ENCODE measurements at places on chromosomes 7 and 10.

DNA sequence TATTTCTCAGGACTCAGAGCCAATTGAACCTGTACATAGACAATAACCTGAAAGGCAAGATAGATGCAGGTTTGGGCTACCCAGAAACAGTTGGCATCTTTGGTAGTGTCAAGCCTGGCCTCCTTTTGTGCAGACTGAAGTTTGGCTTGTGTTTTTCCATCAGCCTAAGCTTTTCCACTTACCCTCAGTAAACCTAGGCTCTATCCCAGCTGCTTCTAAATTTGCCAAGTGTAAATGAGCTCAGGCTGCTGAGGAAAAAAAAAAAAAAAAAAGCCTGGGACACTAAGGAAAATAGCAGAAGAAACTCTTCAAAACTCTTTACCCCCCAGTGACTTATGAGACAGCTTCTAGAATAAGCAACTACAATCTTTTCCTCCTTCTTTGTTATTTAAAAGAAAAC, 316.3 kb upstream of the SORCS1 start:
- DNase-seq: no peak

DNA sequence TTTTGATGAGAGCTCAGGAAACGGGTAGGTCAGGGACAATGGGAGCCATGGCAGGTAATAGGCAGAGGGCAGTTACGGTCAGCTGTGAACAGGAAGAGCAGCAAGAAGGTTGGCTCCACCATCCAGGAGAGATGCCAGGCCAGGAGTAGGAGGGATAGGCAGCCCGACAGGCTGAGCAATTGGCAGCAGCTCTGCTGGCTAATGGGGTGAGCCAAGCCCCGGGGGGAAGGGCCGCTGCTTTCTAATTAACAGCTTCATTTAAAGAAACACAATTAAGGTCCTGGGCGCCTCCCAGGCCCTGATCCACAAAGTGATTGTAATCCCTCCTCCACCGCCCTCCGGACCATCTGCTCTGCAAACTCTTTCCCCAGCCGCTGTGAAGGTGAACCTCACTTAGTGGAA, 23.7 kb downstream of the SH2B2 start:
- no peak for DNase-seq

- DNase-seq: no peak
These were observed 72.8 kb upstream of the MTPN start for GRCh38 chr7:136049818-136050461.

- no peak for DNase-seq
These were observed 2.2 kb upstream of the AKR1C4 start for GRCh38 chr10:5194431-5194830.

DNA sequence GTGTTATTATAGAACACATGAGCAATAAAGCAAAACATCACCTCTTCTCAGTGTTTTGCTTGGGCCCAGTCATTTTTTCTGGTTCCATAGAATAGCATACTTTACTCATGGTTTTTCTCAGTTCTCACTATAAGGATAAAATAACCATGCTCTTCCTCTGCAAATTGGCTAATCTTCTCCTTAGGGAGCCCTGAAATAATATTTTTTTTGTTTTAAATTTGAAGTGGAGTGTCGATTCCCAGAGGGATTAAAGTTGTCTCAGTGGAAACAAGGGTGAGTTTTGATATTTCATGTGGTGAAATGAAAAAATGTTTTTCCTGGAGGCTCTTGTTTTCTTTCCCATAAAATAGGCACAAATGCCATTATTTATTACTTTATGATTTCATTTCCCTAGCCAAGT, 127.3 kb downstream of the NOC3L start:
- no peak for DNase-seq

DNA sequence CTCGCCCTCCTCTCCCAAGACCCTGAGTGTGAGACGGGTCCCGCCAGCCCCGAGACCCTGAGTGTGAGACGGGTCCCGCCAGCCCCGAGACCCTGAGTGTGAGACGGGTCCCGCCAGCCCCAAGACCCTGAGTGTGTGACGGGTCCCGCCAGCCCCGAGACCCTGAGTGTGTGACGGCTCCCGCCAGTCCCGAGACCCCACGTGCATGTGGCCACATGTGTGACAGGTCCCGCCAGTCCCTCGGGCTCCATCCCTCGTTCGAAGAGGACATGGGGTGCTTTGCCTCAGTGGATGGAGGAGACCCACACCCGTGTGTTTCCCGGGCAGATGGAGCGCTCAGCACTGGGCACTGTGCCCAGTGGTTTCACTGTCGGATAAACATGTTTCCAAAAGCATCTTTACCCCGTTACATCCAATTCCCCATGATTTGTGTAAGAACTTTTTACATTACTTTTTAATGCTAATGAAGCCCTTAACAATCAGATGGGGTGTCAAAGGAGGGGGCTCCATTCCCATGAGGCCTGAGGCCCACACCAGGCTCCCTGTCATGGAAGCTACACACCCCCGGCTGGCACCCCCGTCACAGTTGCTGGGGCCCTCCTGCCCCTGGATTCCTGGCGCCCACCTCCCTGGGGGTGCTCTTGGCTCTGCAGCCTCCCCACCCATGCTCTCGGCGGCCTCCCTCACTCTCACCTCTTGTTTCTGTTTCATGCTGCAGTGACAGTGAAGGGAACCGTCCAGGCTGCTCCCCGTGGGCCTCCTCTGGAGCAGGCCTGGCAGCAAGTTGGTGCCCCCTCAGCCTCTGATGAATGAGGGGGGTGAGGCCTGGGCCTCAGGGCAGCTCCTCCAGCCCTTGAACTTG, 48.5 kb upstream of the CFAP46 start:
- DNase-seq: no peak

- no peak for DNase-seq
These were observed 3.6 kb downstream of the CREB3L2 start for GRCh38 chr7:137998250-137998649.

DNA sequence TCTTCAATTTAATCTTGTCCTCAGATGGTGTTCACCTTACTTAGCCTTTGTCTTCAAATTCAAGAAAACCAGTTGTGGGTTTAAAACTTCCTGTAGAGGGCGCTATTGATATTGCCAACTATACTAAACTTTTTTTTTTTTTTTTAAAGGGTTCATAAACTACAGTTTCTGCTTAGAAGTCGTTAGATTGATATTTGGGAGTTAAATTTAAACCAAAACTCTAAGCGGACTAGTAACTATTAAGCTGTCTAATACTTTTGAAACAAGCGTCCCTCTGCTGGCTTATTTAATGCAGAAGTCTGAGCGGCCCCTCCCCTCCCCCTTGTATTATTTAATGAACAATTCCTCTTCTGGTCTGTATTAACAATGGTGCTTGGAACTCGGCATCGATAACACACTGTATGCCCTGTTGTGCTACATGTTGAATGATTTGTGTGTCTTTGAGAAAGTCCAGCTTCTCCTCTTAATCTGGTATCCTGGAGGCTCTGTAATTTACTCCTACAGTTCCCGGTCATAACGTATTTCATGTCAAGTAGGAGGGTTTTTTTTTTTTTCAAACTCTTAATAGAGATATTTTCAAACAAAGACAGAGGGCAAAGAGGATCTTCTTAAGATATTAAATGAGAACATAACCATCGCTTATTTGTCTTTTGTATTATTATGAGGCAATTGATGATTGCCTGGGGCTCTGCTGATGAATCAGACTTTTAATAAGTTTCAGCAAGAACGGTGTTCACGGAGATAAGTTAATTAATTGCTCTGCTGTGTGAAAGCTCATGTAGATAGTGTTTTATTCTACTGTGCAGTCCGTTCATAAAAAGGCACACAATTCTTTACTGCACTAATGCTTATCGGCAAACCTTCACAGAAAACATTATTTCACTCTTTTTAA, 22.6 kb upstream of the CREB5 start:
- peak; percentile 21 for DNase-seq

DNA sequence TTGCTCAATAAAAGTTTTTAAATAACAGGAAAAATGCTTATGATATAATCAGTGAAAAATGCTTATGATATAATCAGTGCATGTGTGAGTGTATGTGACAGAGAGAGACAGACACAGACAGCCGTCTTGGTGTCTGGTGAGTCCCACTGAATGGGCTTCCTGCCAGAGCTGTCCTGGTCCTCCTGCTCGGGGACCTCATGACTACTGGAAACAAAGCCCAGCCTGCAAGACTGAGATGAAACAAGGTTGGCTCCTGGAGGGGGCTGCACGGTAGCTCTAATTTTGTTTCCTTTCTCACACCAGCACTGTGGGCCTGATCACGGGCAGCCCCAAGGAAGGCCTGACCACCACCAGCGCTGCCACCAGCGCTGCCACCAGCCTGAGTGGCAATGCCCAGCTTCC, 57.3 kb downstream of the NRP1 start:
- no peak for DNase-seq

All from GM13976 (cell line).